ENCODE measurements at places on chromosomes 7 and 10. TPM values are rescaled to one million over a fixed set of nuclear protein-coding genes. Genes with fewer than 3 reads are reported as not detected.

The TAS2R3 gene
- total RNA-seq = 1.2 TPM

The PLAU gene
- 7.6 TPM for total RNA-seq

DNA sequence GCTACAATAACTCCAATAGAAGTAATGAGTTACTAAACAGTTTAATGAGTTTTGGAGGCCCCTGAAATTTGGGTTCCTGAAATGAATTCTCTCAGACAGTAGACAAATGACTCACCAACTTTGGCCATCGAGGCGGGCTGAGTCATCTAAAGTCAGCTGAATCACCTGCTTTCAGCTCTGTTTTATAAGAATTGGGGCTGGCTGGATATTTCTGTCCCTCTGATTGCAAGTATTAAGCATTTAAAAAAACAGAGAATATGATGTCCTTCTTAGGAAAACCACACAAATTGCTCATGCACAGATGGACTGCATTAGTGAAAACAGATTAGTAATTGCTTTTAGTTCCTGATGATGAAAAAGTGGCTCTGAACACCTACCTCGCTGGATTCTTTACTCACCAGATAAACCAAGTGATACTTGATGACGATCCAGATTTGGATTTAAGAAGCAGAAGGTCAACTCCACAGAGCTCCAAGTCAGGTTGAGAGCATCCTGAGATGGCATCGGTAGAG lies 59.1 kb downstream of the ZNF365 start:
- H3K27ac ChIP-seq = no peak overlapping the region
- H3K4me1 ChIP-seq = no peaks in the 10 kb centered on the region
- H3K36me3 ChIP-seq = no peaks in the 10 kb centered on the region
- H3K4me3 ChIP-seq = no peak overlapping the region
- H3K27me3 ChIP-seq = no peaks in the 10 kb centered on the region

DNA sequence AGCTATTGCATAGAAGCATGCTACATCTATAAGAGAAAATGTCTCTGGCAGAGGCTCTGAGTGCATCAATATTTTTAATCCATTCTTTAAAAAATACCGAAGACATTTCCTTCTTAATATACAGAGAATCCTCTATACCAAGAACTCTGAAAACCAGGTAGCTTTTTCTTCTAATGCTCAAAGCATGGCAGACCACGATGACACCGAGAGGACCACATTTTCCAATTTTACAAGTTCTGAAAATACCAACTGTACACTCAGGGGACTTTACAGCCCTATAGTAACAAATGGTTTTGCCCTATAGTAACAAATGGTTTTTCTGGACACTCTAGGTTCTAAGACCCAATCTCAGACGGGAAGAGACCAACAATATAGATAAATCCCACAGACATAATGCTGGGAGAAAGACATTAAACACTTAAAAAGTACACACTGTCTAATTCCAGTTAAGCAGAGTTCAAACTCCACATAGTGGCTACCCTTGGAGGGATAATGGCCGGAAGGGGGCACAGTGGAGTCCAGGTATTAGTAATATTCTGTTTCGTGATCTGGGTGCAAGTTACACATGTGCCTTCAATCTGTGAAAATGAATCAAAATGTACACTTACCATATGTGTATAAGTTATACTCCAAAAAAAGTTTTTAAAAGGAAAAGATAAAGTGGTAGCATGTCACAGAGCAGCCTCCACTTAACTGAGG lies 26.2 kb downstream of the CCDC6 start:
- no peak overlapping the region for H3K4me3 ChIP-seq
- H3K36me3 ChIP-seq = no peaks in the 10 kb centered on the region
- H3K4me1 ChIP-seq = peaks cover 4% of the 10 kb centered on the region

- H3K36me3 ChIP-seq = no peaks in the 10 kb centered on the region
- H3K4me1 ChIP-seq = no peaks in the 10 kb centered on the region
- no peak overlapping the region for H3K4me3 ChIP-seq
- no peaks in the 10 kb centered on the region for H3K27me3 ChIP-seq
- H3K27ac ChIP-seq = no peak overlapping the region
- no peak for DNase-seq
Measured at GRCh38 chr7:107879400-107880035, 11.5 kb upstream of the DLD start.

DNA sequence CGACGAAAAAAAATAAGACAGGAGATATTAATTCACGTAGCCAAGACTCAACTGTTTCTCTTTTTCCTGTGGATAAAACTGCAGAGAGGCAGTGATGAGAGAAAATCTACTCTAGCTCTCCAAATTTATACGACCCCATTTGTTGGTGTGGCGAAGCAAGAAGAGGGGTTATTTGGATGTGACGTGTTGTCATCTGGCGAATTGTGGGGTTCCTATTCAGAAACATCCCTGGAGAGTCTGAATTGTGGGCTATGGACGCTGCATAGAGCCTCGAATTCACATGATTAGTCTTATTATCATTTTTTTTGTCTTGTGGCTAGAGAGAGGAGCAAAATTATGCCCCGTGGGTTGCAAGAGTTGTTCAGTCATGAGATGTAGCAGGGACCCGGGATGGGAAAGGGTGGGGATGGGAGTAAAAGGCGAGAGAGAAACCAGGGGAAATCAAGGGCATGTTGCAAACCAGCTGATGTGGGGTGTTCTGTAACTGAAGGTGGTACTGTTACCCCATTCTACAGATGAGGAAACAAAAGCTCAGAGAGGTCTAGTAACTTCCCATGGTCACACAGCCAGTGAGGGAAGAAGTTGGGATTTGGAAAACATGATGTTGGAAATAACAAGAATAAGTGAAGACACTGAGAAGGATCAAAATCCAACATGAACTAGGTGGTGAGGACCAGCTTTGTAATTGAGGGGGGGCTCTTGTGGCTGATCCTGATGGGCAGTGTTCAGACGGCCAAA lies 69.2 kb upstream of the SFMBT2 start:
- H3K36me3 ChIP-seq = no peaks in the 10 kb centered on the region
- H3K4me1 ChIP-seq = peaks cover 3% of the 10 kb centered on the region
- no peaks in the 10 kb centered on the region for H3K27me3 ChIP-seq
- H3K4me3 ChIP-seq = no peak overlapping the region

- no peak overlapping the region for H3K4me3 ChIP-seq
- no peaks in the 10 kb centered on the region for H3K27me3 ChIP-seq
- peaks cover 6% of the 10 kb centered on the region for H3K4me1 ChIP-seq
- no peaks in the 10 kb centered on the region for H3K36me3 ChIP-seq
- no peak for DNase-seq
- H3K27ac ChIP-seq = peak overlapping the region; percentile 54
Measured at GRCh38 chr10:3094609-3095036, 27.3 kb downstream of the PFKP start.

- no peaks in the 10 kb centered on the region for H3K36me3 ChIP-seq
- H3K4me1 ChIP-seq = peaks cover 43% of the 10 kb centered on the region
- DNase-seq = no peak
Measured at GRCh38 chr10:79397575-79398303, 47.7 kb downstream of the ZCCHC24 start.

Measured in ovary (tissue), 10 donors.